Islet precursor cell (in vitro differentiated cells): ENCODE measurements at places on chromosomes 4 and X.

DNA sequence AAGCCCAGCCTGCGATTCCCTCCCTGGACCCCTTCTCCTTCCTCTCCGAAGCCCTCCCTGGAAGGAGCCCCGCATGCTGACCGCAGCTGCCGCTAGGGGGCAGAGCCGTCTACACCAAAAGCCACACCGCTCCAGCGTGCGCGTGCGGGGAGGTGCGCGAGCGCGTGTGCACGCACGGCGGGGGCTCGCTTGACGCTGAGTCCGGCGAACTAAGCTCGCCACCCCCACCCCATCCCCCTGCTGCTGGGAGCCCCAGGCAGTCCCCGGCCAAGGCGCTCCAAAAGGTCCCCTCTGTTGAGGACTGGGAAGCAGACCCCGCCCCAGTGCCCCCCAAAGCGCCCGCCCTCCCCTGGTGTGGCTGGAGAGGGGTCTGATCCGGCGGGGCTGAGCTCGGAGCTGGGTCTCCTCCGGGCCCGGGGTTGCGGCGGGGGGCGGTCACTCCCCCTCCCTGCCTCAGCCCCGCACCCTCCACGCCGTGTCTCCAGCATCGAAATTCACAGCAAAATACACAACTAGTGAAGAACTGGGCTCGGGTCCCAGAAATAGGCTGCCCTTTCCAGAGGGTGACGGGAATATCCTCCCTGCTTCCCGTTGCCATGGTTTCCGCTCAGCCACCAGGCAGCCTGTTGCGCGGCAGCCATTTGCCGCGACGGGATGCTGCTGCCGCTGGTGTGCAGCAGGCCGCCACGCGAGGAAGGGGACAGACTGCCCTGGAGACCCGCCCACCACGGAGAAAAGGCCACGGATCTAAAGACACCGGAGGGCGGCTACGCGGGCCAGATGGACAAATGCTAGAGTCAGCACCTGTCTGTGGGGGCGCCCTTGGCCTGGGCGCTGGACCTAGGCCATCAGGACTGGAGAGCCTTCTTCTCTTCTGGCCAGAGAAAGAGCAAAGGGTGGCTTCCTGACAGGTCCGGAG lies 11.2 kb upstream of the CCNQ start:
- peak; percentile 79 for DNase-seq

DNA sequence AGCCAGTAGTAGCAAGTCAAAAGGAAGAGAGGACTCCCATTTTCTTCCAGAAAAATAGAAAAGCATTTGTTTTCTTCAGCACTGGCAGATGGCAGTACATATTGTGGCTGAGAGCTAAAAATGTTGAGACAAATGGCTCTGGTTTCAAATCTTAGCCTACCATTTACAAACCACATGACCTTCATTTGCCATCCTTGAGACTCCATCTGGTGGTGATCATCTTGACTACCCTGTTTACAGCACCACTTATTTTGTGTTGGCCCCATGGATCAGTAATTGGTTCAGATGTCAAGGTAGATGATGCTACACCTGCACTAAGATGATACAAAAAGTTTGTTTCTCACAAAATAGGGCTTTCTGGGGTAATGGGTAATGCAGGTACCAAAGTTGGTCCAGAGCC lies 951.8 kb upstream of the IGFBP7 start:
- no peak for DNase-seq

DNA sequence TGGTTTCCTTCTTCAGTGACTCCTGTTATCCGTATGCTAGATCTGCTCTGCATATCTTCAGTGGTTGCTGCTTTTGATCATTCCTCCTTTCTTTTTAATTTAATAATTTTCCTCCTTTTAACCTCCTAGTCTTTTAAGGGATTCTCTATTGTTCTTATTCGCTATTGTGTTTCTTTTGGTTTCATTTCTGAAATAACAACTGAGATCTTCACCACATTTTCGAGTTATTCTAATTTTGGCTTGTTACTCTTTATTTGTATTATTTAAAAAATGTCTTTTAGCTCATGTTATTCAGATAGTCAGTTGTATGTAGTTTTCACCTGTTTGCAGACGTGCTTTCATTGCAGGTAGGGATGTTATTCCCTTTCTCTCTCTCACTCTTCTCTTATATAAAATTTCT lies 24.9 kb downstream of the IGFBP7 start:
- DNase-seq = no peak

GRCh38 chrX:15820106-15821073 lies 30.1 kb downstream of the ZRSR2 start:
- peak; percentile 58 for DNase-seq

DNA sequence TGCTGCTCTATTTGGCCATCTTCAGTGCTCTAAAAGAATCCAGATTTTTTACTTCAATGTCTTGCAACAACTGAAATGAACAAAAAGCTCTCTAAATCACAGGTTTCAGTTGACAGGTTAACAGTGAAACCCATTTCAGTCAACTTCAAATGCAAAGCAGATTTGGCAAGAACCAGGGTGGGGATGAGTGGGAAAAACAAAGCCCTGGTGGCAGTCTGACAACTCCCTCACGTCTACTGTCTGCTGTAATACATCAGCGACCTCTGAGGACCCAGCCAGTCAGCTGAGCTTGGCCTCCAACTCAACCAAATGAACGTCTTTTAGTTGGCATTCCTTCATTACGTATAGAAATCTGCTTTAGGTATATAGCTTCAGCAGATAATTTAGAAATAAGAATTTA lies 95.8 kb downstream of the COL25A1 start:
- DNase-seq = no peak

DNA sequence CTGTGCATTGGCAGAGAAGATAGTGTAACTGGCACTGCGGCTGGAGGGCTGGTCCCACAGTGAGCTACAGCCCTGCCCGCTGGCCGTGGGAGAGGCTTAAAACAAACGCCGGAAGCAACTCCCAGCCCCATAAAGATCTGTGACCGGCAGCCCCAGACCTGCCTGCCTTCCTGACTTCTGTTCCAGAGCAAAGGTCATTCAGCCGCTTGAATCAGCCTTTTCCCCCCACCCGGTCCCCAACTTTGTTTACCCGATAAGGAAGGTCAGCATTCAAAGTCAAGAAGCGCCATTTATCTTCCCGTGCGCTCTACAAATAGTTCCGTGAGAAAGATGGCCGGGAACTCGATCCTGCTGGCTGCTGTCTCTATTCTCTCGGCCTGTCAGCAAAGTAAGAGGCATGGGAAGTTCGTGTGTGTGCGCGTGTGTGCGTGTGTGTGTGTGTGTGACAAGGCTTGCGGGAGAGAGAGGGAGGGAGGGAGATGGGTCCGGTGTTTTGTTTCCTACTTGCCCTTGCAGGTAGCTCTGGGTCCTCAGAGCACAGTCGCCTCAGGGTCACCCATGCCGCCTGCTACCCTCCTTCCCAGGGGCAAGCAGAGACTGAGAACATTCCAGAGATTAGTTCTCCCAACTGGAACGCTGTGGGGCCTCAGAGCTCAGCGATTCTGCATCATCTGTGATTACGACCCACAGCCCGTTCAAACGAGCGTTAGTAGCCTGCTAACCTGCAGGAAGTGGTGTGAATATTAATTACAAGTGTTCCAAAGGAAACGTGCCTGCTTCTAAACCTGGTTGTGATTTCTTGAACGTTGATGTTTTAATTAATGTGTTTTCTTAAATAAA lies at the start of gene MGST2:
Gene MGST2, plus strand, starts transcription at position 130 of the 840 bp plus-strand sequence. Its CDS starts 201 bp downstream, at position 331.
- DNase-seq = peak; percentile 91

- no peak for DNase-seq
Observed at GRCh38 chr4:113447769-113448168, 313.8 kb downstream of the CAMK2D start.

- no peak for DNase-seq
Observed at GRCh38 chr4:140579278-140579677, 10.5 kb upstream of the UCP1 start.

DNA sequence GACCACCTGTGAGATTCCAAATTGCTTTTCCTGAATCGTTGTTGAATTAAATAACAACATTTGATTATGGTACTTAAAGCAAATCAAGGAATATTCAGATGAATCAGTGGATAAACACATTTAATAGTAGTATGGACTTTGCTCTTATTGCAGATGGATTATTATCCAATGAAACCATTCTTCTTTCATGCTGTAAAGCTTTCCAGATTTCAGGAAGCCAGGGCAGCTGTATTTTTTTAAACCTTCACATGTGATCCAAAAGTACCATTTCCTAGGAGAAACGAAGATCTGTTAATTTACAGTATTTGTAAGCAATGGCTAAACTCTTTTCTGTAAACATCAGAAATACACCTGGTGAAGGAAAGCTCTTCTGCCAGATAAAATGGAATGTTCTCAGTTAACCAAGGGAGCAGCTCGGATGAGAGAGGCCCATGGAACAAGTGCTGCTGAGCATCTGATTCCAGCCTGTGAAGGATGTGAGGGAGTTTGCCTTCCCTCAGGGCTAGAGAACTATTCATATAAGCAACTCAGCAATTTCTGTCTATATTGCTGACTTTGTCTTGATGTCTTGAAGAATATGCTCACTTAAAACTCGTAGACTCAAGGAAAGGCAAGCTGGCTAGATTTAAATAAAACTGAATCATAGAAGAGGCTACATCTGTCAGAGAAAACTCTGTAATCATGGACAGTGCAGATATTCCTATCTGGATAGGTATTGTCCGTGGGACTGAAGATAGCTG lies 94.4 kb upstream of the LIMCH1 start:
- no peak for DNase-seq

DNA sequence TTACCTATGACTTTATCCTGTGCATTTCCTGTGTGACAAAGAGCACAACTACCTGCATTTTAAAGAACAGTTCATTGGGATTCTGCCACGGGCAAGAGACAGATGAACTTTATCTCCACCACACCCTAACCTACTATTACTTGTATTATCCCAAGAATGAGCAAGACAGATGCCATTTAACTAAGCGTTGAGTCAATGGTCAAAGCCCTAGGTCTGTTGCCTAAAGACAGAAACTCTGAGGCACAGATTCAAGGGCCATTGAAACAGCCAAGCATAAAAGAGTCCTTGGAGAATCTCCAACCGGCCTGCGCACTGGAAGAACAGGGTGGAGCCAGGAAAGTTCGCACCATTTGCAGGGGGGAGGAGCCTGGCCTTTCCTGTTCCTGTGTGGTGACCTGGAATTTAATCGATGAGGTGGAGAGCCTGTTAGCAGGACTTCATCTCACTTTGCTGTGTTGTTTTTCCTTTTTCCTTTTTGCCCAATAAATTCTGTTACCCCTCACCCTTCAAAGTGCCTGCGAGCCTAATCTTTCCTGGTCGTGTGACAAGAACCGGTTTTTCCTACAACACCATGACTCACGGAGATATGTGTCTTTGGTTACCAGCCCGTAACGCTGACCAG lies 146.4 kb upstream of the DIAPH2 start:
- peak; percentile 83 for DNase-seq

GRCh38 chr4:123856689-123857545 lies 460.3 kb downstream of the SPRY1 start:
- DNase-seq = peak; percentile 73

GRCh38 chr4:104015680-104016079 lies 295.9 kb upstream of the TACR3 start:
- DNase-seq = no peak

- DNase-seq = no peak
Observed at GRCh38 chrX:12843061-12843667, 23.7 kb upstream of the TLR7 start.

GRCh38 chr4:18798123-18798522 lies 776.6 kb upstream of the LCORL start:
- peak; percentile 42 for DNase-seq

- DNase-seq = no peak
Observed at GRCh38 chr4:74056858-74057562, 18.5 kb upstream of the CXCL3 start.

DNA sequence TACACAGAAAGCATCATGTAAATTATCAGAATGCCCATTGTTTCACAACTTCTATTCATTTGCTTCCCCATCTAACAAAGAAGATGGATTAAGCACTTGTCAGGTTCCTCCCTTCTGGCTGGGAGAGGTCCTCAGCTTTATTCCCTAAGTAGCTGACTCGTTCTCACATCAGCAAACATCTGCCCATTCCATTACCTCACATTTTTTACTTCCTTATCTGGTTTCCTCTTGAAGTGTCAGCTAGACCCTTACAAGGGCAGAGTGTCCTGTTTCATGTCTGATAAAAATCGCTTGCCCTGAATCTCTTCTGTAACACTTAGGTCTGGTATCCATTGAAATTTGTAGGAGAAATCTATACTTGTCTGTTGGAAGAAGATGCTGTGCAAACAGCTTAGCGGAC lies 34.7 kb downstream of the TMPRSS11A start:
- no peak for DNase-seq

- DNase-seq = no peak
Observed at GRCh38 chr4:121932212-121932974, 19.5 kb downstream of the TRPC3 start.

- DNase-seq = peak; percentile 54
Observed at GRCh38 chr4:7967501-7968261, 28.0 kb upstream of the AFAP1 start.

- DNase-seq = peak; percentile 86
Observed at GRCh38 chr4:138945401-138945800, 70.2 kb upstream of the NOCT start.

GRCh38 chr4:168846414-168846813 lies 163.6 kb downstream of the CBR4 start:
- no peak for DNase-seq

GRCh38 chr4:152594978-152595925 lies 59.4 kb upstream of the FBXW7 start:
- no peak for DNase-seq

- no peak for DNase-seq
Observed at GRCh38 chr4:128876200-128876599, 66.7 kb downstream of the JADE1 start.

DNA sequence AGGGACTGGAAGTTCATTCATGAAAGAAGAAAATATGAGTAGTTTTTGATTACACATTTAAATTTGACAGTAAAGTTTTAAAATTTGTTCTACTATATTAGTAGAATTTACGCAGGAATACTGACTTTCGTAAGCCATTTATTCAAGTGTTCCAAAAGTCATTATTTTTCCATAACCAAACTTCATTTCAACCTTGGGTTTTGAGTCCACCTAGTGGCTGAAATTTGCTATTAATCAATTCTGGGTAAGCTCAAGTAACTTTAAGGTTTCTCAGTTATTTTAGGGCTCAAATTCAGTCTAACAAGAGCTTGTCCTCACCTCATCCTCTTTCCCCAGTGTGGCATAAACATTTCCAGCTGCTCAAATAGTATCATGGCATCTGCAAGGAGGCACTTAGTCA lies 175.4 kb downstream of the SH3BGRL start:
- DNase-seq = no peak

DNA sequence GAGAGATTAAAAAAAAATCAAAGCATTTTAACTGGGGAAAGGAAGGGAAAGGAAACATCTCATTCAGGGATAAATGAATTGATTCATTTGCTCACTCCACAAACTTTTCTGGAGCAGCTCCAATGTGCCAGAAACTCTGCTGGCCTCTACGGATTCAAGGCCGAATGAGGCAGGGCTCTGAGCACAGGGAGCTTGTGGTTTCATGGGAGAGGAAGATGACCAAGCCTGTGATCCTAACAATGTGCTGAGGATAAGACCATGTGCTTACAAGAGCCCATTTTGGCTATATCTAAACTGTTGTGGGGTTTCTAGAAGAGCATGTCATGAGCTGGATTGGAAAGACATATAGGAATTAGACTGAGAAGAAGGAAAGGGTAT lies 137.5 kb downstream of the ZNF674 start:
- no peak for DNase-seq
